GM04504 (cell line): ENCODE measurements at places on chromosomes 6 and 20.

DNA sequence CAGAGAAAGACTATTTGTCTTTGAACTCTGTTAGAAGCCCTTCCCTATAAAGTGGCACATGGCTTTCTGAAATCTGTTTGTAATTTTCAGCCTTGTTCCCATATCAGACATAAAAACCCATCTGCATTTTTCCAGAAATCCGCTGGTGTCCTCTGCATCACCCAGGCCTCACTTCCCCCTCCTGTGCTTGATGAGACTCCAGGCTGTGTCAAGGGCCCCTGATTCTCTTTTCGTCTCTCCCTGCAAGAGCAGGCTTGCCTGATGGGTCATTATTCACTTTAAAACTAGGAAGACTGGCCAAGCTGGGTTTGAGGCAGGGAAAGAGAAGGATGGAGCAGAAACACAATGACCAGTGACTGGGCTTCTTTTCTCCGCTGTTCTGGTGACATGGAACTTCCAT is 10.6 kb upstream of the PROKR2 start:
- no peak for DNase-seq

DNA sequence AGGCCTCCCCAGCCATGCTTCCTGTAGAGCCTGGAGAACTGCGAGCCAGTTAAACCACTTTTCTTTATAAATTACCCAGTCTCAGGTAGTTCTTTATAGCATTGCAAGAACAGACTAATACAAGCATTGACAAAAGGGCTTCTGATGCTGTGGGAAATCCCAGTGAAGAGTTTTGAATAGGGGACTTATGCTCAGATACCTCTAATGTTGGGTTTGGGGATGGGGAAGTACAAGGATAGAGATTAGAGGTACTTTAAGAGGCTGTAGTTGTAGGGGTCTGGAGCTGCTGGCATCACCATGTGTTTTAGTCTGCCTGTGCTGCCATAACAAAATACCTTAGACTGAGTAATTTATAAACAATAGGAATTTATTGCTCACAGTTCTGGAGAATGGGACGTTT is 8.8 kb downstream of the SLX4IP start:
- DNase-seq, result no peak

- DNase-seq, result no peak
These were observed 104.9 kb downstream of the FOXO3 start for GRCh38 chr6:108665495-108666196.

DNA sequence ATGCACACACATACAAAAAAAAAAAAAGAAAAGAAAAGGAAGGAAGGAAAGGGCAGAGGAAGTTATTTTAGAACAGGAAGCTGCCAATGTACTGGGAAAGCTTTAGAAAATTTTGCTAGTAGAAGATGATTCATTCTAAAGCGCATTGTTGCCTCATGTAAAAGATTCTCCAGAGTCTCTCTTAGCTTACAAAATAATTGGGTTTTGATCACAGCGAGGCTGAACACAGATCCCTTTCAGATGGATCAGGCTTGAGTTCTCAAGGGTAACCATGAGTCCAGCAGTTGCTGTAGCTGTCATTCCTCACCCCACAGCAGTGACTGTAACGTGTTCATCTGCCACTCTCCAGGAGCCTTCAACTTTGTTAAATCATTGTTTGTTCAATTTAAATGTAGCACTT is 81.9 kb downstream of the PHACTR2 start:
- DNase-seq, result no peak

- DNase-seq, result no peak
These were observed 26.7 kb downstream of the RNASET2 start for GRCh38 chr6:166929542-166930189.

GRCh38 chr6:163414946-163415619 is 565 bp downstream of the QKI start:
- no peak for DNase-seq

- no peak for DNase-seq
These were observed 24.0 kb downstream of the HBS1L start for GRCh38 chr6:135030532-135031178.
